ENCODE measurements at places on chromosomes 1 and 21. TPM values are rescaled to one million over a fixed set of nuclear protein-coding genes. Genes with fewer than 3 reads are reported as not detected.

DNA sequence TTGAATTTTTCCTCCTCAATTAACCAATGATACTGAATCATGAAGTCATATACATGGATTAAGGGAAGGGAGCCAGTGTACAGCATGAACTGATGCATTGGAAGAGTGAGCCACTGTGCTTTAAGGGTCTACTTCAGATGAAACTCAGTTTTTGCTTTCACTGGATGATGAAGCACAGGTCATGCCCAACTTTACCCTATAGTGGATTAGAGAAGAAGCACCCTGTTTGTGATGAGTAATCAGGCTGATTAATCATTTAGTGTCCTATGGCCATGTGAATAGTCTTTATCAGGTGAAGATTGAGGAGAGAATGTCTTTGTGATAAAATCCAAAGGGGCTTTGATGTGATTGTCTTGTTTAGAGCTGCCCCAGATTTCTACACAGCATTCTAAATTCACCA, 24.7 kb upstream of the LAMC1 start:
- DNase-seq, result no peak

DNA sequence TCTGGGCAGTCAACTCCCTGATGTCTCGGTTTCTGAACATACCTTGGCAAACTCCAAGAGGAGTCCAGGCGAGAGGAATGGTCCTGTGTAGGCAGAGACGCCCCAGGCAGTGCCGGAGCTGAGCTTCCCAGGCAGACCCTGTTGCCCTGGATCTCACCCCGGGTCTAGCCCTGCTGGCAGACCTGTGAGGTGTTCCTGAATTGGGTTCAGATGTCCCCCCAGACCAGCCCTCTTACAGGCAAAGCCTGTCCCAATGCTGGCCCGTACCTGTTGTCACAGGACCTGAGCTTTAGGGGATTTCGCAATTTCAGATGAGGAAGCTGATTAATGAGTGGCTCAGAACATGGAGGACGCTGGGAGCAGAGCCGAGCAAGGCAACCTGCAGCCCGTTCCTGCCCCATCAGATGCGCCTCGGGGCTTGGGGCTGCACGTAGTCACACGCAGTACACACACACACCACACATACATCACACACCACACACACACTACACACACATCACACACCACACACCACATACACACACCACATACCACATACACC, 38.5 kb upstream of the PDE9A start:
- no peak for DNase-seq

DNA sequence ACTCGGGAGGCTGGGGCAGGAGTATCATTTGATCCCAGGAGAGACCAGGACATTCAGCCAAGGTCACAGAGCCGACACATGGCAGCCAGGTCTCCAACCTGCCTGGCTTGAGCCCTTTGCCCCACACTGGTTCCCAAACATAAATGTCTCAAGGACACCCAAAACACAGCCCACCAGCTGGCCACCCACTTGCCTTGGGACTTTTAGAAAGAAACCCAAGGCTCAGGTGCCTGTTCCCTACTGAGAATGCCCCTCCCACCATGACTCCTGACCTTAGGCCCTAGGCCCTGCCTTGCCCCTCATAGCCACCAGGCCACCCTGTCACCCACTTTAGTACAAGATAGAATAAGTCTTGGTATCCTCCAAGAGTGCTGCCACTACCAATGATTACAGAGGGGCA, 41.9 kb upstream of the LRP8 start:
- no peak for DNase-seq

- DNase-seq, result no peak
Measured at GRCh38 chr21:20949884-20950283, 48.3 kb upstream of the NCAM2 start.

DNA sequence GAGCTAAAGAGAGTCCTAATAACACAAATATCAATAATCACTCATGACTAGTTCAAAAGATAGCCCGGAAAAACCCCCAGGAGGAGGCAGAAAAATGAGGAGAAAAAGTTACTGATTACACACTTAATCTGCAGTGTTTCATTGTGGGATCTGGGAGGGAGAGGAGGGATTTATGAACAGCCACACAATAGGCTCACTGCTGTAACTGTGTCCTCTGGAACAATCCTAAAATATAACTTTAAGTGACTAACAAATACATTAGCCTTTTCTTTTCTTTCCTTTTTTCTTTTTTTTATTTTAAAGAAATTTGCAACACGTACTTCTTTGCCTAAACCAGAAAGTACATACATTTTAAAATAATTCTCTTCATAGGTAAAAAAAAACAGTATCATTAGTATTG, 106.3 kb upstream of the LBR start:
- no peak for DNase-seq

DNA sequence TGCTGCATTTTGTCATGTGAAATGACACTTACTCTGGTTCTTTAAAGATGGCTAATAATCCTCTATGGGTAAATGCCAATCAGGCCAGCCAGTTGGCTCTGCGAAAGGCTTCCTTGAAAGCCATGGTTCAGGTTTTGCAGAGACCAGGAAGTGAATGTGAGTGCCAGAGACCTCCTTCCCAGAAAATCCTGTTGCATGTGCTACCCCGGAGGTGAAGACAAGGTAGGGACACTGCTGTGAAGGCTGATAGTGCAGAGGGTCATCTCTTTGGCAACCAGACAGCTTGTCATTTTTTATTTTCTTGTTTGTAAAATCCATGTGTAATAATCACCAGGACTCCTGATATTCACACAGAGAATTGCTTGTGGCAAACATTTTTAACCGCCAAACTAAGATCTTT, 18.7 kb downstream of the LRRC8D start:
- DNase-seq, result no peak

DNA sequence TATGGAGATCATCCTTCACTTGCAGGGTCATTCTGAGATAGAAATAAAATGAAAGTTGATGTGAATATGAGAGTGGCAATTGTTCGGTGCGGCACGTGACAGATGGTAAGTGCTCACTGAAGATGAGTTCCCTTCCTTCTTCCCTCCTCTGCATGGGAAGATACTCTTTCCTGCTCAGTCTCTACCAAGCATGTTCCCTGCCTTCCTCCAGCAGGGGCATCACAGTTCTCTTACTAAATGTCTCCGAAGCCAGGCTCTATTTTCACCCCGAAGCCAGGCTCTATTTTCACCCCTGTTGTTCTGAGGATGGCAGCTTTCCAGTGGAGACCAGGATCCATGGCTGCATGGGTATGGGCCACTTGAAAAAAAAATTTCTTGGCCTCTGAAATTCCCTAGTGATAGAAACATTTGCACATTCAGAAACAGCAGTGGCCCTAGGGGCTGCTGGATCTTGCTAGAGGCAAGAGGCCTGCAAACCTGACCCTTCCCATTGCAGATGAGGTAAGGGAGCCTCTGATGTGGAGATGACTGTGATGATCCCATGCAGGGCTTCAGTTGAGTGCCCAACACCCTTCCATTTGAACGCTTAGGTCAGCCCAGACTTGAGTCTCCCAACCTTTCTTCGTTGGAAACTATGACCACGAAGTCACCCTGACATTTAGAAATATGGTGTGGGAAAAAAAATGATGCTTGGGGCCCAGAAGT, 123.7 kb upstream of the HMGB4 start:
- DNase-seq, result no peak

The RRP15 gene
- polyA plus RNA-seq, result 22.8 TPM

The LCE1F gene
- not detected for polyA plus RNA-seq
